ENCODE measurements at places on chromosomes 11 and 22.

DNA sequence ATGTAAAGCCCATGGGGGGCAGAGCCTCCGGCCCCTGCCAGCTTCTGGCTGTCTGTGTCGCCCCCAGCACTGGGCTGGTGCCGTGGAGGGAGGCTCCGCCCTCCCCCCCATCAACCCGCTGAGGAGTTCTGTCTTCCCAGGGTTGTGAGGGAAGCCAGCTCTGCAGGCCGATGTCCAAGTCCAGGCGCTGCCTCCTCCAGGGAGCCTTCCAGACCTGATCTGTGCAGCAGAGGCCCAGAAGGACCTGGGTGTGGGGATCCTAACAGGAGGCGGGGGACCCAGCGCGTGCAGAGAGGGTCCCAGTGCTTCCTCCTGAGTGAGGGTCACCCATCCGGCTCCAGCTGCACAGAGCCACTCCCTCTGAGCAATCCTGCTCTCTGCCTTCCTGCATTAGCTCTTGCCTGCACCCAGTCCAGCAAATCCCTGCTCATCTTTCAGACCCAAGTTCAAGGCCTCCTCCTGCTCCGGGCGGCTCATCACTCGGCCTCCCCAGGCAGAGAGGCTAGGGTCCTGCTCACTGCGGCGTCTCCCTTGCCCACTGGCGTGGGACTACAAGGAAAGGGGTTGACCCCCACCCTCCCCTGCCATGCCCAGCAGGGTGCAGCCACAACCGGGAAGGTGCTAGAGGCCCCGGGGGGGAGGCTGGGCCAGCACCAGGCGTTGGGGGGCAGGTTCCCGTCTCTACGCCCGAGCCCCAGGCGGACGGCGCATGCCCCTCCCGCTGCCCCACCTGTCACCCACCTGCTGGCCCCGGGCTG is 16.4 kb downstream of the PRR33 start:
- H3K4me1 ChIP-seq = peaks cover 11% of the 10 kb centered on the region
- no peak for DNase-seq
- H3K36me3 ChIP-seq = peaks cover 7% of the 10 kb centered on the region
- H3K4me3 ChIP-seq = no peak overlapping the region

DNA sequence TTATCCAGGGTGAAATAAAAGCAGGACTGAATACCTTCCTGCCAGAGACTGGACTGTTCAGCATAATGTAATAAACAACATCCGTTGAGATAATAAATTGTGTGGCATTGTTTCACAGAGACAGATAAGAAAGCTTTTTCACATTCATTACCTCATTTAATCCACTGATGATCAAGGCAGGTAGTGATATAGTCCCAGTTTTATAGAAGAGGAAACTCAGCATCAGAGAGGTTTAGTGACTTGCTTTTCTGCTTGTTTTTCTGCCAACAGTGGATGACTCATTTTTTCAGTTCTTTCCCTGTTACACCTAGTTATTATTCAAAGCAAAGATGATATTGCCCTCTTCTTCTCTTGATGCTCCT is 4.0 kb downstream of the MYO18B start:
- no peaks in the 10 kb centered on the region for H3K4me1 ChIP-seq
- DNase-seq = no peak
- H3K36me3 ChIP-seq = no peaks in the 10 kb centered on the region

DNA sequence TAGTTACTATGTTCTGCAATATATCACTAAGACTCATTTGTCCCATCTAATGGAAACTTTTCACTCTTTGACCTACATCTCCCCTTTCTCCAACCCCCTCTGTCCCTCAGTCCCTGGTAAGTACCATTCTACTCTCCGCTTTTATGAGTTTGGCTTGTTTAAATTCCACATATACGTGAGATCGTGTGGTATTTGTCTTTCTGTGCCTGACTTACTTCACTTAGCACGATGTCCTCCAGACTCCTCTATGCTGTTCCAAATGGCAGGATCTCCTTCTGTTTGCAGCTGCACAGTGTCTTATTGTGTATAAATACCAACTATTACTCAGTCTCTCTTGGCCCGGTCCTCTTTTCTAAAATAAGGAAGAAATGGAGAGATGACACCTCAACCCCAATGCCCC is 205.4 kb upstream of the NTM start:
- DNase-seq = no peak
- peaks cover 4% of the 10 kb centered on the region for H3K27me3 ChIP-seq
- H3K4me3 ChIP-seq = no peak overlapping the region
- H3K27ac ChIP-seq = no peak overlapping the region
- no peaks in the 10 kb centered on the region for H3K36me3 ChIP-seq
- no peaks in the 10 kb centered on the region for H3K4me1 ChIP-seq

DNA sequence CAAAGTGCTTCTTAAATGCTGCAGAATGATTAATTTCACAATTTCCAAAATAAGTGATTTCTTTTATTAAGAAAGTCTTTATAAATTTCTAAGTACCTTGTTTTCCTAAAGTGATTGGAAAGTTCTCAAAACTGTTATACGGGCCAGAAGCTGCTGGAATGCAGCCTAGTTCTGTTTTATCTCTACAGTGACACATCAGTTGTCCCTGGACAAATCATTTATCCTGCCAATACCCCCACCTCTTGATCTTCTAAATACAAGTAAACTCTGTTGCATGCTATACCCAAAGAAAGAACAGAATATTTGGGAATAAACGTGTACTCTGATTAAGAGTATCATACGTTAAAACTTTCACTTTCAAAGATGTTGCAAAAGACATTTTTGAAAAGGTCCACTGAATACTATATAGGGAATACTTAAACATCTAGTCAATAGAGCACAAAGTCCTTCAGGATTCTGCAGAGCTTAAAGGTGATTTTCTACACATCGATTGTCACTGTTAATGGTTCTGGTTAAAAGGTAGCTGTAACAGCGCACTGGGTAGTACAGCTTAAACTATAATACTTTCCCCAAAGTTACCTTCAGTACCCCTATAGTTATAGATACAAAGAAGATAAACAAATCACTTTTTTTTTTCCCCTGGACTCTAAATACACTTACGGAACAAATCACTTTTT is 92.1 kb upstream of the APOA1 start:
- H3K4me3 ChIP-seq = no peak overlapping the region
- peaks cover 70% of the 10 kb centered on the region for H3K4me1 ChIP-seq
- H3K36me3 ChIP-seq = no peaks in the 10 kb centered on the region
- H3K27ac ChIP-seq = peak overlapping the region; percentile 96

DNA sequence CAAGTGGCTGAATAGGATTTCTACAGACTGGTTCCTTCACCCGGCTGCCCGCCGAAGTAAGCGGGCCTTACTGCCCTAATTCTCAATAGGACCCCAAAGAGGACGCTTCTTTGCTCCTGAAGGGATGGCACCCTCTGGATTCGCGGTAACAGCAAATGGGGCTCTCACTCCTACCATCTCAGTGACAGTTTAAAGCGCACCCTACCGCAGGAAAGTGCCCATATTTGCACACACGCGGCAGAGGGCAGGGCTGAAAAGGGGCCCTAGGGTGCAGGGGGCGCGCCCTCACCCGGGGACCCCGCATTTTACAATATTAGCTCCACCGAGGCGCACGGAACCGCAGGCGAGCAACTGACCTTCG is 985 bp upstream of the UPB1 start:
- H3K27ac ChIP-seq = no peak overlapping the region
- peaks cover 26% of the 10 kb centered on the region for H3K27me3 ChIP-seq
- no peaks in the 10 kb centered on the region for H3K4me1 ChIP-seq
- no peak for DNase-seq

DNA sequence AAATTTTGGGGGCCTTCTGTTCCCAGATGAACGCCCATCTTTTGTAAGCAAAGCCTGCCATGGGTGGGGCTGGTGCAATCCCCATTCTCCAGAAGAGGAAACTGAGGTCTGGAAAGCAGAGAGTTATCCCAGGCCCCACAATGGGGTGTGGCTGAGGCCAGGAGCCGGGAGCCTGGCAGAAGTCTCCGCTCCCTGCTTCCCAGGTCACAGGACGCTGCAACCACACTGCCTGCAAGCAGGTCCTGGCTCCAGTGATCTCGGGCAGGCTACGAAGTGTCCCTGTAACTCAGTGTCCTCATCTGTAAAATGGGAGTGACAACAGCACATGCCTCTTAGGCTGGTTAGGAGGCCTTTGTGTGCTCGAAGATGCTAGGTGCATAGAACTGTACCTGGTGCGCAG is 1.7 kb downstream of the PLCB3 start:
- H3K27ac ChIP-seq = no peak overlapping the region
- peaks cover 17% of the 10 kb centered on the region for H3K27me3 ChIP-seq
- H3K4me3 ChIP-seq = no peak overlapping the region
- no peak for DNase-seq
- peaks cover 6% of the 10 kb centered on the region for H3K36me3 ChIP-seq
- peaks cover 30% of the 10 kb centered on the region for H3K4me1 ChIP-seq

DNA sequence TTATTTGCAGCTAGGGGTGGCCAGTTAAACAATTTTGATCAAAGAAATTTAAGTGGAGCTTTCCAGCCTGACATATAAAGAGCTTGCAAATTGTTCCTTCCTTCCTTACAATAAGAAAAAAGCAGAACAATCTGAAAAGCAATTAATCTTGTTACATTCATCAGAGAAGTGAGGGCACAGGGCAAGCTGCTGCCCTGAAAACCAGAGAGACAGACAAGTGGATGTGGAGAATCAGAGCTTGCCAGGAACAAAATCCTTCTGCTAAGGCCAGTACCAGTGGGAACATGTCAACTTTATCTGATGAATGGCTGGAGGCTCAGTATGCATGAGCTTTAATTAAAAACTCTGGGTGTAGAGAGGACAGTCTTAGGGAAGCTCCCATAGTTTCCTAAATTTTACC is 8.8 kb downstream of the CCDC179 start:
- DNase-seq = no peak
- H3K27me3 ChIP-seq = no peaks in the 10 kb centered on the region
- H3K4me1 ChIP-seq = no peaks in the 10 kb centered on the region
- H3K36me3 ChIP-seq = no peaks in the 10 kb centered on the region

DNA sequence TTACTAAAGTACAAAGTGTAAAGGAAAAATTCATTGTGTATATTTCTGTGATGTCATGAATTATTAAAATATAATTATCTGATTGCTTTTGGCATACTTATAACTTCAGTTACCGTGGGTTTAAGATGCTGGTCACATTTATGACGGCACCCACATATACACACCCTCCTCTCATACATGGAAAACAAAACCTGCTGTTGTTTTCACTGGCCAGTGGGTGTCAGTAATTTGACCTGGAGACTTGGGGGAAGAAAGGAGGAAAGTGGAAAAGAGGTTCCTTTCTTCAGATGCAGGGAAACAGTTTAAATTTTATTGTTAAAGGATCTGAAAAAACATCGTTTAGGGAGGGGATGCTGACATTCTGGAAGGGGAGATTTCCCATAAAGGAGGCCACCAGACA is 742 bp upstream of the BBOX1 start:
- no peaks in the 10 kb centered on the region for H3K4me1 ChIP-seq
- no peaks in the 10 kb centered on the region for H3K36me3 ChIP-seq
- DNase-seq = no peak
- H3K27me3 ChIP-seq = no peaks in the 10 kb centered on the region
- H3K4me3 ChIP-seq = no peak overlapping the region

GRCh38 chr22:32660292-32660691 is 141.2 kb upstream of the TIMP3 start:
- DNase-seq = peak; percentile 54
- H3K4me3 ChIP-seq = no peak overlapping the region
- no peak overlapping the region for H3K27ac ChIP-seq
- no peaks in the 10 kb centered on the region for H3K4me1 ChIP-seq
- H3K36me3 ChIP-seq = no peaks in the 10 kb centered on the region
- no peaks in the 10 kb centered on the region for H3K27me3 ChIP-seq

DNA sequence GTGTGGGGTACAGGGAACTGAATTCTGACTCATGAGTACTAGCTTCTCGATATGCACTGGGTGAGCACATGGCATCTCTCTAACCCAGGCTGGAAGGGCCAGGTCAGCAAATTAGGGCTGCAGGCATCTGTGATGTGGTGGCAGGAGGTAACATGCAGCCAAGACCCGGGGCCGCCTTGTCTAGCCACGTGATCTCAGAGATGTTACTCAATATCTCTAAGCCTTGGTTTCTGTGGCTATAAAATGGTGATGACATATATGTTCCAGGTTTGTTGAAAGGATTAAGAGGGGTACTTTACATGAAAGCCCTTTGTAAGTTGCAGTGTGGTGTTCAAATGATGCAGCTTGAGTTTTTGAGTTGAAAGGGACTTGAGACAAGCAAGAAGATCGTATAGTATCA is 3.2 kb downstream of the ST14 start:
- H3K27ac ChIP-seq = no peak overlapping the region
- H3K4me1 ChIP-seq = no peaks in the 10 kb centered on the region
- DNase-seq = no peak
- H3K4me3 ChIP-seq = no peak overlapping the region
- H3K27me3 ChIP-seq = peaks cover 8% of the 10 kb centered on the region
